Cerebellar nuclear complex (tissue), 1 donor: ENCODE measurements at places on chromosomes 1 and 21.

DNA sequence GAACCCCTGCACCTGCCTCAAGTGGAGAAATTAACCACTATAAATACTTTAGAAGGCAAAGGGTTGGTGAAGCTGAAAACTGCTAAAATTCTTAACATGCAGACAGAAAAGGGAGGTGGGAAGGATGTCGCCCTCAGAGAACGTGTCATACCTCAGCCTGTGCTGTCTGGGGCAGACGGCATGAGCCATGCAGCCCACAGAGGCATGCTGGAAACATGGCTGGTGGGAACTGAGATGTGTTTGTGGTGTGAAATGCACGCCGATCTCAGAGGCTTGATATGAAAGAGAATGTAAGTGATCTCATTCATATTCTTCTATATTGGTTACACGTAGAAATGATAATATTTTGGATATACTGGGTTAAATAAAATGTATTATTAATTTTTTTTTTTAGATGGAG, 16.3 kb downstream of the AGPAT3 start:
- no peak for DNase-seq

DNA sequence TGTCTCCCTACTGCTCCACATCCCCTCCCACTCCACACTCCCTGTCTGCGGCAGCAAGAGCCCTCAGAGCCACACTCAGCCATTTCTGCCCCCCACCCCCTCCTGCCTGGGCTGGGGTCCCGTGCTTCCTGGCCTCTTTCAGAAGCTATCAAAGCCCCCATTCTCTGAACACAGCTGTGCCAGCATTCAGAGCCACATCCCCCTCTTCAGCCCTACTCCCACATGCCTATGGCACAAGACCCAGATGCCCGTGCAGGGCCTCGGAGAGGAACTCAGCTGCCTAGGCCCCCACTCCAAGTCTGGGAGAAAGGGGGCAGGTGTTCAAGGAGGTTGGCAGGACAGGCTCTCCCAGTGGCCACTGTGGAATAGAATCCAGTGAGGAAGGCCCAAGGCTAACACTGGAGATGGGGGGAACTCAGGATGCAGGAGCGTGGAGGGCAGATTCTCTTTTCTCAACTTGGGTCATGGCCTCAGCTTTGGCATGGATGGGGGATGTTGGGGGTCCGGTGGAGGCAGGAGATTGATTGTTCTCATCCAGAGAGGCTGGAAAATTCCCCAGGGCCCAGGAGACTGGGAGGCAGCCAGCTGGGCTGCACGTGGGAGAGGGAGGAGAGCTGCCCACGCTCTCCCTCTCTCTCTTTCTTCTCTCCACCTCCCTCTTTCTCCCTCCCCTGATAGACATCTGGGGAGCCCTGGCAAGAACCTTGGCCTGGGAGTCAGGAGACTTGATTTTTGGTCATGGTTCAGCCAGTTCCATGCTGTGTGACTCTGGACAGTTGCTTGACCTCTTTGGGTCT, 3.5 kb upstream of the BCAN start:
- DNase-seq = no peak

DNA sequence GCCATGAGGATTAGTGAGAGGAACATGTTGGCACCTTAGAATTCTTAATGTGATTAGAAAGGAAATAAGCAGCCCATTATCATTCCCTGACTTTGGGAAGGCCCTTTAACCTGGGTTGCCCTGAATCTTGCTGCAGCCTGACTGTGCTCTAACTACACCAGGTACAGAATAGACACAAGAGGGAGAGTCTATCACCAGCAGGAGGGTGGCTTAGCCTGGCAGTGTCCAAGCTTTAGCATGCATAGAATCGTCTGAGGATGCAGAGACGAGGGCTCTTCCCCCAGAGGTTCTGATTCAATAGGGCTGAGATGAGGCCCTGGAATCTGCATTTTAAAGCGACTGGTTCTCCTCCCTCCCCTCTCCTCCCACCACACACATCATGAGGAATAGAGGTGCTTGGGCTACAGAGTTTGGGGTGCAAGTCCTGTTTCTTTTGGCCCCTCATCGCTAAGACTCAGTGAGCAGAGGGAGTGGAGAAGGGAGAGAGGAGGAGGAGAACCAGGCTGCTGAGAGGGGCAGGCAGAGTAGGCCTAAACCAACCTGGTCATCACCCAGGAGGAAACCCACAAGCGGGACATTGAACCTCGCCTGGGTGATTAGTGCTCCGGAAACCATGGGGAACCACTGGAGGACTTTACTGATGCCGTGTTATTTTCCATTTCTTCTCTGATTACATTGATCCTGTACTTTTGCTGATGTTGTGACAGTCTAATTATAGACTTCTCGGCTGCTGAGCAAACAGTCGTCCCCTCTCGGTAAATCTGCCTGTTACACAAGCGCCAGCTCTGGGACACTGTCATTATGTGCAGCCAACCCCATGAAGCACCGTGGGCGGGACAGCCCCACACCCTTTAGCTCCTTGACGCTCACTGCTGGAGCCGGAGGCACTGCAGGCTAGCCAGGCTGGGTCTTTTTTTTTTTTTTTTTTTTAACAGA, 6.3 kb upstream of the TENT5C start:
- no peak for DNase-seq

GRCh38 chr1:165845992-165846748, 18.8 kb downstream of the UCK2 start:
- DNase-seq = no peak

GRCh38 chr1:34915521-34915920, 13.9 kb downstream of the DLGAP3 start:
- DNase-seq = no peak

- DNase-seq = no peak
Observed at GRCh38 chr1:87224201-87224600, 104.5 kb upstream of the LMO4 start.

DNA sequence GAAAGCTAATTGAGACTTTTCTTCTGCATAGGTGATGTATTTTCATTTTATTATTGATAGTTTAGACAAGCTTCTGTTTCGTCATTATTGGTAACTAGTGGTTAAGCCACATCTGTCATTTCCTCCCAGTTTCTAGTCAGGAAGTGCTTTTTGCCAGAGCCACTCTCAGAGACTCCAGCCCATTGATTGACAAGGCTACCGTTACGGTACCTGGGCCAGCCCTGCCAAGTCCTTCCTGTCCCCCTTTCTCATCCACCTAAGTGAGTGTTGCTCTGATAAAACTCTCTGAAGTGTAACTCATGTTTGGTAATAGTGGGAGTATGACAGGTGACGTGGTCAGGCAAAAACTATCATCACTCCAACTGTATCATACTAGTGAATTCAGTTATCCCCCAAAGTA, 29.6 kb upstream of the AGL start:
- no peak for DNase-seq

DNA sequence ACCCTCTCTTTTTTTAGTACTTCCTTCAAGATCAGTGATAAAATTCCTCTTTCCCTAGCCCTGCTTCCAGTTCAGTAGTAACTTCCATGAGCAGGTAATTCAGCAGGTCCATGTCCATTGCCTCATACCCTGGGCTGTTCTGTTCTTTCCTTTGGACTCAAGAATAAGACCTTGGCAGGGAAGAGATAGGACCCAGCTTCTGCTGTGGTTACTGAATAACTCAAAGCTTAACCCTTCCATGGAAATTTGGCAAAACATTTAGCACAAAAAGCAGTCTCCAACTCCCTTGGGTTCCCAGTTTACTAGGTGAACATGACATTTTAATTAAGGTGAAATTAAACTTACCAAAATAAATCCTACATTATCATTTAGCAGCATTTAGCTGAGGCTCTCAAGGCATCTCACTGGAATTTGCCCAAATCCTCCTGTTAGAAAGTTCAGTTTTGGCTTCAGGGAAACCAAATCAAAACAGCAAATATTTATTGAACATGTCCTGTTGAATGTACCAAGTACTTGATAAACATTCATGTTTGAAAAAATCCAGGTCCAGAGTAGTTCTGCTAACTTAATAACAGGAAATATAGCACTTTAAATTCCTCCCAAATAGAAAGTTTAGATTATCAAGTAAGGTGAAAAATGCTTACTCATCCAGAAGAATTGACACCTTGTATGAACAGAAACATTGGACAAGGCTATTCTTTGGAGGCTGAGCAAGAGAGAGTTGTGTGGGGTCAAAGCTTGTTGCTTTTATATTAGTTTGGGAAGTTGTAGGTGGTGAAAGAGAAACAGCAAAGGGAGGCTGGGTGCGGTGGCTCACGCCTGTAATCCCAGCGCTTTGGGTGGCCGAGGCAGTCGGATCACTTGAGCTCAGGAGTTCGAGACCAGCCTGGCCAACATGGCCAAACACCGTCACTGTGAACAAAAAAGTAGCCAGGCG, 8.4 kb upstream of the SERPINC1 start:
- no peak for DNase-seq

DNA sequence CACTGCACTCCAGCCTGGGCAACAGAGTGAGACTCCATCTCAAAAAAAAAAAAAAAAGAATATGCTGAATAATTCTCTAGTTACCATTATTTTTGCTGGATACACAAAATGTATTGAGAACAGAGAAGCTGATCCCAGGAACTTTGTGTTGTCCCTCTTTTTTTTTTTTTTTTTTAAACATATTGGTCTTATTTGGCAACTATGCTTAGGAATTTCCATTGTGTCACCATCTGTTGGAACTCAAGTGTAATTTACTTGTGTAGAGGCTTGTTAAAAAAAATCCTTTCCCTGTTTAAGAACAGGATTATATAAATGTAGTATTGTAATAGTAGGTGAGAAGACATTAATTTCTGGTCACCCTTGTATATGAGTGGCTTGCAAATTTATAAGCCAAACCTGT, 28.6 kb downstream of the CAMSAP2 start:
- no peak for DNase-seq

DNA sequence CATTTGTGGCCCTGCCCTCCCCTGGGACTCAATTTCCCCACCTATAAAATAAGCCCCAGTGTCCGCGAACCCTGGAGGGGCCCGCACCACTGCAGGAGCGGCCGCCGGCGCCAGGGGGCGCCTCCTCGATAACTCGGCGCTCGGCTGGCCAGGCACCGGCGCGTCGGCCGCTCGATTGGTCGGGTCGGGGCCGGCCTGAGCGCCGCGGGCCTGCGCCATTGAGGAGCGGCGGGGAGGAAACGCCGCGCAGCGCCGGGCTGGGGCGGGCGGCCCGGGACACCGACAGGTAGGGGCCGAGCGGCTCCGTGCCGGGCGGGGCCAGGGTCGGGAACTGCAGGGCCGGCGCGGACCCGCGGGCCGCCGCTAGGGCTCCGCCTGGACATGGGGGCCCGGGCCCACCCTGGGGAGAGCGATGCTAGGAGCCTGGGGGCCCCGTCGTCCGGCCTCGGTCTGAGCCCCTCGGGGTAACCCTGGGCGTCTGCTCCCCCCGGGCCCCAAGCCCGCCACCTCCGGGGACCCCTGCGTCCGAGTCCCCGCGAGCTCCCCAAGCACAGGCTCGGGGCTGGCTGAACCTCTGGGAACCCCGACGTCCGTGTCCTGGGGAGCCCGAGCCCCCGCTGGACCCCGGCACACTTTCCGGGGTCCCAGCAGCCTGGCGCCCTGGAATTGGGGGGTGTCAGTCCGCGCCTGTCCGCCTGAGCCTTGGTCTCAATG, at the start of gene VPS13D:
VPS13D (plus strand) TSS at position 196 of the 714 bp plus-strand sequence. CDS start 4,237 bp downstream, outside the sequence.
- no peak for DNase-seq

- DNase-seq = no peak
Observed at GRCh38 chr1:100517515-100517914, 20.4 kb upstream of the GPR88 start.

DNA sequence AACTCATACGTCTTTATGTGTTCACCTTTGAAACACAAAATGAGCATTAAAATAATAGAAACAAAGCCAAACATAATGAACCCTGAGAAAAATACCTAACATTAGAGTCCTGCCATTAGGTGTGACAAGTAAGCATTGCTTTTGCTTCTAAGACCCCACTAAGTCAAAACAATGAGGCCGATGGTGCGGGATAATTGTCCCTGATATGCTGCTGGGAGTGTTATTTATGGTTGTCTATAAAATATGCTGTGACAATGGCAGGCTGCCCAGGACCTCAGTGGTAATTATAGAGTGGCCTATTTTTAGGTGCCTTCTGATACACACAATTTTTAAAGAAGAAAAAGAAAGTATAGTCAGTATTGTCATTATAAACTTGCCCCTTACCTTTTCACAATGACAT, 1423.1 kb downstream of the AMY1C start:
- DNase-seq = no peak

GRCh38 chr1:29651246-29651645, 414.9 kb downstream of the PTPRU start:
- DNase-seq = no peak

DNA sequence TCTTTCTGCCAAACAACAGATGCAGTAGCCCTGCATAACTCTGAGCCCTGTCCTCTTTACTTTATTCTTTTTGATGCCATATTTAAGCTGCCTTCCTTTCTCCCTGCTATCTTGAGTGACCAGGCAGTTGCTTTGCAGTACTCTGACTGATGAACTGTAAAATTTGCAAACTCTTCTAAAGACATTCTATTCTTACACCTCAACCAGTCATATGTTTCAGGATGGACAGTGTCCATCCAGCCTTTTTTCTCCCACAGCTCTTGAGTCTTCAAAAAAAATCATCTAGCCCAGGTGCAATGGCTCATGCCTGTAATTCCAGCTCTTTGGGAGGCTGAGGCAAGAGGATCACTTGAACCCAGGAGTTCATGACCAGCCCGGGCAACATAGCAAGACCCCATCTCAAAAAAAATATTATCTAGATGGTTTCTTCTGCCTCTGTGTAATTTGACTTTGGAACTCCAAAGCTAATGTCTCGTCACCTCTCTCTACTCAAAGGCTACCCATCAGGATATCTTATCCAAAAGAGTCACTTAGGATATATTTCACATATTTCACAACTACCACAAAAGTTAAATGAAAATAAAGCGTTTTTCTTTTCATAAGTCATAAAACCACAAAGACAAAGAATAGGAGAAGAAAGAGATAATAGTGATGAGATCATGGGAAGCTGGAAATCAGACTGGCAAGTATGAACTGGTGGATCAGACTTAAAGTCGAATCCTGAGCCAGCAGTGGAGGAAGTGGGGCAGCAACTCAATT, 54.6 kb upstream of the IPO9 start:
- no peak for DNase-seq

DNA sequence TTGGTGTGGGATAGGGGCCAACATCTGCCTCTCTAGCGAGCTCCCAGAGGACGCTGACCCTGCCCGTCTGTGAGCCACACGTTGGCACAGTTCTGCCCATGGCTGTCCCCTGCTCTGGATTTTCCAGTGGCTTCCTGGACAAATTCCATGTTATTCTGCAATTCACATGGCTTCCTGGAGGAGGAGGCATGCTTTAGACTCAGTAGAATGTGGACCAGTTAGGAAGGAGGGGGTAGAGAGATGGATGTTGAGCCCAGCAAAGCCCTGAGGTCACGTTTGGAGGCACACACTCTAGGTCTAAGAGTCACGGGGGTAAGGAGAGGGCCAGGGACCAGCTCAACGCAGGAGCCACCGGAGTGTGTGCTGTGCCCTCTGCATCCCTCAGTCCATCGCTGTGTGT, 12.2 kb downstream of the COL8A2 start:
- no peak for DNase-seq

DNA sequence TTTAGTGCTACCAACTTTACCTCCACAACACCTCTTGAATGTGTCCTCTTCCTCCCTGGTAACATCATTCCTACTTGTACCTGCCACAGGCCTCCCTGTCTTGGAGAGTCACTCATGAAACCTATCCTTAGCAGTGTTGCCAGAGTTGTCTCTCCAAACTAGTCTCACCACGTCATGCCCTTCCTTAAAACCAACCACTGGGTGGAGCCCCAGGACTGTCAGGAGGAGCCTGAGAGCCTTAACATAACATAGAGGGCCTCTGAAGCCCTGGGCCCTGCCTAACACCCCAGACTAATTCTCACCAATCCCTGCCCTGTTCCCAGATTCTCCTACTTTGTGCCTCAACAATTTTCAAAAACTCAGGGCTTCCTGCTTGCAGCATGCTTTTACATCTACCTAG, 65.3 kb downstream of the ZNF697 start:
- DNase-seq = no peak
